Kidney (tissue), 22 donors: ENCODE measurements at places on chromosomes 1 and 21.

DNA sequence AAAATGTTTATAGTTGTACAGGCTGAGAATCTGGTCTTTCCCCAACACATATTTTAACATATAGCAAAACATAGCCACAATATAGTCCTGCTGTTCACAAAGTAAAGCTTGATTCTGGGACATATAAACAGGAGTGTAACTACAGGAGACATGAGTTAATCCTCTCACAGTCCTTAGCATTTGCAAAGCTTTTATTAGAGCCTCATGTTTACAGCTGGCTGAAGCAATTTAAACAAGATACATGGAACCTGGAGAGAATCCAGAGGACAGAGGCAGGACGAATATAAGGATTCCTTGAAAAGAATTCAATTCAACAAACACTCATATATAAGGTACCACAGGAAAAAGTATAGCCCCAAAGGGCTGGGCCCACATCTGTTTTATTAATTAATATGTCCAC, 163.4 kb downstream of the ADGRL4 start:
- DNase-seq: peak; percentile 18

- no peak for DNase-seq
Observed at GRCh38 chr1:197141575-197141974, 4.9 kb downstream of the ASPM start.

- no peak for DNase-seq
Observed at GRCh38 chr1:24263746-24264145, 55.4 kb upstream of the GRHL3 start.

GRCh38 chr1:107538502-107538901, 397.7 kb downstream of the NTNG1 start:
- no peak for DNase-seq

GRCh38 chr1:118785246-118785645, 202.9 kb downstream of the TBX15 start:
- DNase-seq: no peak

- no peak for DNase-seq
Observed at GRCh38 chr1:202245391-202245790, 51.8 kb downstream of the LGR6 start.

DNA sequence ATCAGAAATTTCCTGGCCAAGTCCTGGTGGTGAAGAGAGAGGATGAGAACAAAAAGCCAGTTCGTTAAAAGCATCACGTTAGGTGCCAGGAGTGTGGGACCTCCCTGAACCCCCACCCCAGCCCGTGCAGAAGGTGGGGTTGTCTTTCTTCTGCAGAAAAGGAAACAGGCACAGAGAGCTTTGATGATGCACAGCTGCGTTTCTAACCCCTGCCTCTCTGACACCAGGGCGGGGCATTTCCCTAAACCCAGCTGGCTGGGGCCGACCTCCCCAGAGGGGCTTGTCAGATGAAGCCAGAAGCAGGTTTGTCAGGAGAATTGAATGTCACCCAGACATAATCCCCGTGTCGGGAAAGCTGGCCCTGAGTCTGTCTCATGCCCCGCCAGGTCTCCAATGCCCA, 189.3 kb upstream of the EDN2 start:
- peak; percentile 52 for DNase-seq

DNA sequence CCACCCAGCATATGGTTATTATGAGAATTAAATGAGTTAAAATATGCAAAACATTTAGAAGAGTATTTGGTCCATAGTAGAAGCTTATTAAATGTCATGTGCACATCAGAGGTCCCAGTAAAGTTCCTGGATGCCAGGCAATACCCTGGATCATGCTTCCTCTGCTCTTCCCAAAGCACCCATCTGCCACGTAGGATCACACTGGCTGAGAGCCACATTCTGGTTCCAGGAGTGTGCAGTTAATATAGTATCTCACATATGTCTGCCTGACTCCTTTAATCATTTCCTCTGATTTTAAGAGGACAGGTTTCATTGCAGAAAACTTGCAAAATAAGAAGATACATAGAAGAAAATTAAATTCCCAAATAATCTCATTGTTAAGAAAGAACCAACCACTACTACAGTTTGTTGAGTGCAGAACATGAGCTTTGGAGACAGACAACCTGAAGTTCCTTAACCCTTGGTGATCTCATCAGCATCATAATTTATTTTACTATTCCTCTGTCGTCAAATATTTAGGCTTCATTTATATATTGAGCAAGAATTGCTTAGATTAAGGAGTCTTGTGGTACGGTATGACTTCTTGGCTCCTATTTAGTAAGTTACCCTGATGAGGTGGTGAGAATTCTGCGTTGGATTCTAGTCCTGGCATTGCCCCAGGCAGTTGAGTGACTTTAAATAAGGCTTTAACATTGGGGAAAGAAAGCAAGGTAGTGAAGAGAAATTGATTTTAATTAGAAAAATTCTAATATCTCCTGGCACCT, 12.3 kb downstream of the SGIP1 start:
- no peak for DNase-seq

GRCh38 chr1:230823426-230823825, 44.9 kb downstream of the C1orf198 start:
- DNase-seq: peak; percentile 34

DNA sequence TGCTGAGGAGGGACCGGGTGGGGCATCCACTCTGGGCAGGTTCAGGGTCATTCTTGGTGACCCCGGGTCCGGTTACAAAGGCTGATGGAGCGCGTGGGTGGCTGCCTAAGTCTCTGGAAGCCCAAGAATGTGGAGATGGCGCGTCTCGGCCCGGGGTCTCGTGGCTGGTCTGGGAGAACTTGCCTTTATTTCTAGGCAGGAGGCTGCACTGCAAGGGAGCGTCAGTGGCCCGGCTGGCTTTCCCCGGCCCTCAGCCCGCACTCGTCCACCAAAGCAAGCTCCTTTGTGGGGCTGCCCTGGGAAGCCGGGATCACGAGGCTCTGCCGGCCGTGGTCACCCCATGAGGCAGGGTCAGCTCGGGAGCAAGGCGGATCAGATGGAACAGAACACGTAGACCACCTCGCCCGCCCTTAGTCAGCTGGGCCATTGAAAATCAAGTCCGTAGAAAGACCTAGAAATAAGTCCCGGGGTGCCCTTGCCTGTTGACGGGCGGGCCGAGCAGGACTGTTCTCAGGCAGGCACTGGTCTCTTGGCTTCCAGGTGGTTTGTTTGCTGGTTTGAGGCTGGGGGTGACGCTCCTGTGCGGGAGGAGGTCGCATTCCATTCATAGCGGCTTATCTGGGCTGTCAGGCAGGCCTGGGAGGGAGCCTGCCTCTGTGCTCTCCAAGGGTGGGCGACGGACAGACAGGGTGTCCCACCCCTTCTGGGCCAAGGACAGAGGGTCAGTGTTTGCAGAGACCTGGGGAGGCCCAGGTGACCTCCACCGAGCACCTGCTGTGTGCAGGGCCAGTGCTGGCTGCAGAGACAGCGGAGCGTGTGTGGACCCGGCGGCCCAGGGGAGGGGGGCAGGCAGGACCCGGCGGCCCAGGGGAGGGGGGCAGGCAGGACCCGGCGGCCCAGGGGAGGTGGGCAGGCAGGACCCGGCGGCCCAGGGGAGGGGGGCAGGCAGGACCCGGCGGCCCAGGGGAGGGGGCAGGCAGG, 25.8 kb downstream of the COL18A1 start:
- DNase-seq: peak; percentile 90

DNA sequence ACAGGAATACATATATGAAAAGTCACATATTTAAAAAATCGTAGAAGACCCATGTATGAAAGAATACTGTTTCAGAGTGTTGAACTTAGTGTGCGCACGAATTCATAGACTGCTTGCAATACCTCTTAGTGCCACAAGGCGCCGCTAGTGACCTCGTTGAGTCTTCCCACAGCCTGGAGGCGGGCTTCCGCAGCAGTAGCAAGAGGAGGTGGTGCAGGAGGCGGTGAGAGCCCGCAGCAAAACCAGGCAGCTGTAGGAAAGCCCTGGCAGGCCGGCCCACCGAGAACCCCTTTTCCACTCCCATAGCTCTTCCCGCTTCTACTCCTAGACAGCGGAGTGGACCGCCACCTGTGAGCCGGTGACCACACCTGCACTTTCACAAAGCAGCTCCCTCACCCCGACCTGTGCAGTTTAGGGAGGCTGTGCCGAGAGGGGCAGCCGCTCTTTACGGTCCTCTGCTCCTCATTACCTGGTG, 23.5 kb downstream of the MTARC1 start:
- DNase-seq: peak; percentile 90

- no peak for DNase-seq
Observed at GRCh38 chr21:45875416-45875760, 106.2 kb upstream of the COL6A1 start.

DNA sequence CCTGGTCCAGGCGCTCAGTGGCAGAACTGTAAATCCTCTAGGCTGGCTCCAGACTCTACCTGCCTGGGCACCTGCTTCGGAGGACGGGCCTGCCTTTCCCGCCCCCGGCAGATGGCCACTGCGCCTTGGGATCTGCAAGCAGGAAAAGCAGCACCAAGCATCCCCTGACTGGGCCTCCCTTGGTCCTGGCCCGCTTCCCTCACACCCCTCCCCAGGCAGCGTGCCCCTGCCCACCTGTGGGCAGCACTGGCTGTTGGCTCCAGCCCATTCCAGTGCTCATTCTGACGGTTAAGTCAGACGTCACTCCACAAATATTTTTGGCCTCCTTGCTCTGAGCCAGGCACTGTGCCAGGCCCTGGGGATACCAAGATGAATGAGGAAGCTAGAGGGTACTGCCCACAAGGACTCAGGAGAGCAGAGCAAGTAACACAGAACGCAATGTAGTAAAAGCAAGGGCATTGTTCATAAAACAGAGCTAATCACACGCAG, 22.0 kb upstream of the BLACAT1 start:
- peak; percentile 92 for DNase-seq

GRCh38 chr21:44199448-44199847, 41.3 kb downstream of the ICOSLG start:
- DNase-seq: no peak

DNA sequence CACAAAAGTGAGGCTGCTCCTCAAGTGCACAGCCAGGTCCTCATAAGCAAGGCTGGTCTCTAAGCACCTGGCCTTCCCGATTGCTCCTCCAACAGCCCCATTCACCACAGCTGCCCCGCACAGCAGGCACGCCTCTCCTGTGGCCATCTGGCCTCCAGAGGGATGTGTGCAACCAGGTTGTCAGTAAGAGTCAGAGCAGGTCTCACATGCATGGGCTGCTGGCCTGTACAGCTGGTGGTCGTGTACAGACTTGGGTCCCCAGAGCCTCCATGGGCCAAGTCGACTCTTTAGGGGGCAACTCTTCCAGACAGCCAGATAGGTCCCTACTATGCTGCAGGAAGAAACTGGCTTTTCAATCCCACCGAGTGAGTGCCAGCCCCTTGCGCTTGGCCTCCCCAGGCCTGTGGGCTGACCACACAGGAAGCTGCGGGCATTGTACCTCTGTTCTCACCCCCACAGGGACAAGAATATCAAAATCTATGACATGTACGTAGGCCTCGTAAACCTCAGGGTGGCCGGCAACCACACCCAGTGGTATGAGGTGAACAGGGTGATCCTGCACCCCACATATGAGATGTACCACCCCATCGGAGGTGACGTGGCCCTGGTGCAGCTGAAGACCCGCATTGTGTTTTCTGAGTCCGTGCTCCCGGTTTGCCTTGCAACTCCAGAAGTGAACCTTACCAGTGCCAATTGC, 1.4 kb downstream of the PRSS38 start:
- DNase-seq: no peak

- no peak for DNase-seq
Observed at GRCh38 chr1:175124861-175125260, 57.2 kb downstream of the TNN start.

- DNase-seq: peak; percentile 51
Observed at GRCh38 chr1:97820470-97821188, 100.2 kb downstream of the DPYD start.
